Left ventricle myocardium superior (tissue), 1 donor: ENCODE measurements at places on chromosomes 3 and 15. TPM values are rescaled to one million over a fixed set of nuclear protein-coding genes. Genes with fewer than 3 reads are reported as not detected.

The IL17RB gene
- total RNA-seq = 3.1 TPM

The CHRD gene
- total RNA-seq = 4.6 TPM

The ANKRD63 gene
- 1.0 TPM for total RNA-seq

The STRIT1 gene
- 0.79 TPM for total RNA-seq

The CELF6 gene
- 1.5 TPM for total RNA-seq
